Retinal pigment epithelial cell (primary cell): ENCODE measurements at places on chromosomes 3 and 15.

GRCh38 chr3:141228395-141228794 lies 3.2 kb upstream of the PXYLP1 start:
- no peak for DNase-seq

DNA sequence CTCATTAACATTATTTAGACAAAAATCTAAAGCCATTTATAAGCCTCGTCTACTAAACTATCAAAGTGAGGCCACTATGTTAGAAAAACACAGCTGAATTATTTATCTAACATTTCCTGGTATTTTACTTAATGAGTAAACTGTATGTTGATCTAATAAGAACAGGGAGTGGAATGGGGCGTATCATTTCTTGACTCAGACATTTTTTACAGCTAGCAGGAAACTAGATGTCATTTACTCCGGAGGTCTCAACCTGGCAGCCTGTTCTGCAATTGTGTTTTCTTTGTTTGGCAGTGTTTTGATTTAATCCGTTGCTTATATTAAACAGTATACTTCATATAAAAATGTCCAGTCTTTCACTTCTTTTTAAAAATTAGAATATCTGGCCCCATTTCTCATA lies 79.1 kb upstream of the ABI3BP start:
- no peak for DNase-seq

DNA sequence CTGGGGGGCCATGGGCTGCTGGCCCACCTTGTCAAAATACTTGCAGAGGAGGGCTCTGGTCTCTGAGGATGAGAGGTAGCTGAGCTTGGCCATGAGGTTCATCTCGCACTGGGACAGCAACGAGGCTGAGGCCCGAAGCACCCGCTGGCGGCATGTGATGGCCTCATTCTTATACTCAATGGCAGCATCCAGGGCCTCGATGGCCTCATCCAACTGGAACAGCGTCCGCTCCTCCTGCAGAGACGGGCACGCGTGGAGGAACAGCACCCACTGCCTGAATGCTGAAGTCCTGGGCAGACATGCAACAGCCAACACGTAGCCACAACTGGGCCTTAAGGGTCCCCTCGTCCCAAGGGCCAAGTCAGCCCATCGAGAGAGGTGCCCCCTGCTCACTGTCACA lies 25.0 kb downstream of the KIF7 start:
- DNase-seq, result no peak

GRCh38 chr3:141825216-141826011 lies 51.0 kb upstream of the ATP1B3 start:
- no peak for DNase-seq

GRCh38 chr3:177525987-177526712 lies 328.9 kb upstream of the TBL1XR1 start:
- DNase-seq, result no peak

GRCh38 chr3:195096484-195097330 lies 174.3 kb downstream of the XXYLT1 start:
- DNase-seq, result no peak

GRCh38 chr3:141456301-141456625 lies 30.6 kb upstream of the RASA2 start:
- DNase-seq, result no peak

- no peak for DNase-seq
Measured at GRCh38 chr3:62368705-62369475, 4.5 kb downstream of the FEZF2 start.
